ENCODE measurements at places on chromosomes 12 and 14.

DNA sequence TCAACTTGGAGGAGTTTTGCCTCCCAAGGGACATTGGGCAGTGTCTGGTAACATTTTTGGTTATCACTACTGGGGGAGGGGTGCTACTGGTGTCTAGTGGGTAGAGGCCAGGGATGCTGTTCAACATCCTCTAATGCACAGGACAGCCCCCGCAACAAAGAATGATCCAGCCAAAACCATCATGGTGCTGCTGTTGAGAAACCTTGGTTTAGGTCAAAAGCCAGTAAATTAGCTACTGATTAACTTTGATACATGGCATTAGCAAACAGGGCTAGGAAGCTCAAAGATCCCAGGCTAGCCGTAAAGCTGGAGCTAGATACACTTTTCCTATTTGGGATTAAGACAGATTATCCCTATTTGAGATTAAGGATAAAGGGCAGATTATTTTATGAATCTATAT, 8.8 kb downstream of the ALKBH2 start:
- no peak for DNase-seq

GRCh38 chr12:108561852-108562347, 496 bp upstream of the ISCU start:
- DNase-seq = no peak

DNA sequence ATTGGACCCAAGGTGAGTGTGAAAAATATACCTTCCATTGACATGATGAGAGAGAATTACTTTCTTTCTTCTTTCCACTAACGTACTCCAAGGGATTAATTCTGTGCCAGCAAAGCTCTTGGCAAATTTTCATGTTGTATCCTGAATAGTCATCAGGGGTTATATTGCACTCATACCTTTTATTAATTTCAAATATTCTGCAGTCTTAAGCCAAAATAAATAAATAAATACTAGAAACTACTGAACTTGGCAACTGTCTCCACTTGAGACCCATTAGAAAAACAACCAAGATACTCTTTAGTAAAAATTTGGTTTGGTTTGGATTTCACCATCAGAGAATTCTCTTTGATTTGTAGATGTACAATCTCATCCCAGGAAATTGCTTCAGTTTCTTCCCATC, 22.1 kb upstream of the CLEC14A start:
- DNase-seq = peak; percentile 52

GRCh38 chr14:102579696-102580549, 12.5 kb upstream of the RCOR1 start:
- DNase-seq = peak; percentile 73

DNA sequence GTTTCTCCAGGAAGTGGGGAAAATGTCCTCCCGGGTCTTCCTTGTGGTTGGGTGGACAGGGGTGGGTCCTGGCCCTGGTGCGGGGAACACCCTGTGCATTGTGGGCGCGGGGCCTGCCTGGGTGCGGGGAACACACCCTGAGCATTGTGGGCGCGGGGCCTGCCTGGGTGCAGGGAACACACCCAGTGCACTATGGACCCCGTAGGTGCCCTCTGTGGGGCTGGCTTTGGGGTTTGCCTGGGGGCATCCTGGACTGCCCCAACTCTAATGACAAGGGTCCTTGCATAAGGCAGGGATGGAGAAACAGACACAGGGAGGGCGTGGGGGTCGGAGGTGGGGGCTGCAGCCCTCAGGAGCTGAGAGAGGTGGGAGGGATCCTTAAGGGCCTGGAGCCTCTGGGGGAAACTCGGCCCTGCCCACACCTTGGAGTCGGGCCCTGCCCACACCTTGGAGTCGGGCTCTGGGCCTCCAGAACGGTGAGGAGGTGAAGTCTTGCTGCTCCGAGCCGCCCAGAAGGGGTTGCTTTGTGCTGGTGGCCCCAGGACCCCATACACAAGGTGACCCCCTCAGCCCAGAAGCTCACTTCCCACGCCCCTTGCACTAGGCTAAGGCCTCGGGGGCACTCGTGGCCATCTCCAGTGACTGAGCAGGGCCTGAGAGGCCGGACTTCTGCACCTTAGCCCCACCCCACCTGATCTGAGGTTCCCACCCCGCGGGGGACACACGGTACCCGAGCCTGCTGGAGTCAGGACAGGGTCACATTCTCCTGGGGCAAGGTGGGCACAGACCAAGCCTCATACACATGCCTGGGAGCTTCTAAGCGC, 69.3 kb downstream of the GALNT9 start:
- no peak for DNase-seq

GRCh38 chr14:70359076-70359424, 433 bp downstream of the COX16 start:
- no peak for DNase-seq

GRCh38 chr12:84804691-84805473, 107.7 kb downstream of the SLC6A15 start:
- DNase-seq = no peak

DNA sequence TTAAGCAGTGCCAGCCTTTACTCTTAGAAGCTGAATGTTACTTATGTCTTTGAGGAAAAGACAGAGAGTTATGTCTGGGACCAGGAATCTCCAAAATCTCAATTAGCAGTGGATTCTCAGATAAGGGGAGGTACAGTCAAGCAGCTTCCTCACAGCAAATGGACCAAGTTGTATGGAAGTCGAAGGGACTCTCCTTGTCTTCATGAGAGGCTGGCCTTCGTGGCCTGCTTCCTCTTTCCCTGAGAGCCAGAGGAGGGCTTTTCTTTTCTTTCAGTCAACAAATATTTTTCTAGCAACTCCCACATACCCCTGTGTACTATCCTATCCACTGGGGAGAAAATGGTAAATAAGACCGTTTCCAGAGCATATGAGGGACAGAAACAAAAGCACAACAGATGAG, 6.6 kb upstream of the WNT5B start:
- no peak for DNase-seq

DNA sequence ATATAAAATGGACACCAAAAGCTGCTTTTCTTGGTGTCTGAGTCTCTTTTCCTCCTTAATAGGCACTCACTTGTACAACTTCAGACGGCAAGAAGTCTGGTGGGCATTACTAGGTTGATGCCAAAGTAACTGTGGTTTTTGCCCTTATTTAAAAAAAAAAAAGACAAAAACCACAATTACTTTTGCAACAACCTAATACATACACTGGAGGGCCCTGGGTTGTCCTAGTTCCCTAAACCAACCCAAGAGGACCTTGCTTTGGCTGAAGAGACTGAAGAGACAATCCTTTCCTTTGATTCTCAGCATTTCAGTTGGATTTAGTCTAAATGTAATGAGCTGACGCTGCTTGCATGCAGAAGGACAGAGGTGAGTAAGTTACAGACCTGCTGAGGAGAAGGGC, 16.2 kb upstream of the PLEKHG3 start:
- DNase-seq = no peak
